ENCODE measurements at places on chromosomes 3 and 15.

DNA sequence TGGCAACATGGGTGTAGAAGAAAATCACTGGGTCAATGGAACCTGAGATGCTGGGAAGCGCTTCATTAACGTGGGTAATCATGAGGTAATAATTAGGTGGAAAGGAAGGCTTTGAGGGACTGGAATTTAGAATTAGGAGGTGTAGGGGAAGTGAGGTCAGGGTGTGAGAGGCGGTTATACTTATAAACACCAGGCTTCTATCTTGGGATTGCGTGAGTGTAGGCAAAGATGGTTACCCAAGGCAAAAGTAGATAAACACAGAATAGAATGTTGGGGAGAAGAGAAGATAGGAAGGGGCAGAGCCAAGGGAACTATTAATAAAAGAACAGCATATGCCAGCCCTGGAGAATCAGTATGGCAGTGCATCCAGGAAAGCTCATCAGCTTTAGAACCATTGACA lies 3.3 kb upstream of the AQP9 start:
- DNase-seq: no peak

GRCh38 chr3:168801794-168802193 lies 706.1 kb upstream of the GOLIM4 start:
- no peak for DNase-seq

DNA sequence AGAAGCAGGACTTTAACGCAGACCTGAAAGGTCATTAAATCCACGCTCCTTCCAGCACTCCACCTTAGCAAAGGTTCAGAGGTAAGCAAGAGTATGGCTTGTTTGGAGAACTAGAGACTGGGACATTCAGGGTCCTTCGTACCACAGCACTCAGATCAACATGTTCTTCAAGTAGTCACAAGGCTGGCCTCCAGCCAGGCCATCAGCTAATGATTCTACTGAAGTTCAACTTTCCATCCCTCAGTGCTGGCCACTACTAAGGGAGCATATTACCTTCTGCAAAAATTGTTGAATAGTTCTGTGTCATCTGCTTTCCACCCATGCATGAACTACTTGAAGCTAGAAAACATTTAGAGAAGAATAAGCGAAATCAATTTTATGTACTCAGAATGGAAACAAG lies 17.6 kb downstream of the CD200R1L start:
- DNase-seq: no peak

DNA sequence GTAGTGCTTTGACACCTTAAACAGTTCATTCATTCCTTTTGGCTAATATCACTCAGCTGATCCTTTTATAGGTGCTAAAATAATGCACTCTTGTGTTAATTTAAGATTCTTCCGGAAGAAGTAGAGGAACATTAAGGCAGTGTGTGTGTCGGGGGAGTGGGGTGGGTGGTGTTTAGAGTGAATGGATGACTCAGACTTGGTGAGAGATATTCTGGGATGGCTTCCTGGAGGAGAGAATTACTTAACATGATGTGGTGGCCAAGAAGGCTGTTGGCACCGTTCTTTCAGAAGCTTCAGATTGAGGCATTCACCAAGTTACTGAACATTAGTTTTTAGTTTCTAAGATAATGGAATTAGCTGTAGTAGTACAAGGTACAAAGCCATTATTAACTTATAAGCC lies 125.6 kb upstream of the ROPN1 start:
- DNase-seq: no peak

- no peak for DNase-seq
Observed at GRCh38 chr3:52299879-52300611, 12.4 kb downstream of the GLYCTK start.

GRCh38 chr15:48866141-48866563 lies 11.8 kb upstream of the EID1 start:
- DNase-seq: no peak

GRCh38 chr3:171354706-171355582 lies 105.3 kb downstream of the TNIK start:
- no peak for DNase-seq

- no peak for DNase-seq
Observed at GRCh38 chr3:12934431-12934830, 93.1 kb upstream of the RPL32 start.

DNA sequence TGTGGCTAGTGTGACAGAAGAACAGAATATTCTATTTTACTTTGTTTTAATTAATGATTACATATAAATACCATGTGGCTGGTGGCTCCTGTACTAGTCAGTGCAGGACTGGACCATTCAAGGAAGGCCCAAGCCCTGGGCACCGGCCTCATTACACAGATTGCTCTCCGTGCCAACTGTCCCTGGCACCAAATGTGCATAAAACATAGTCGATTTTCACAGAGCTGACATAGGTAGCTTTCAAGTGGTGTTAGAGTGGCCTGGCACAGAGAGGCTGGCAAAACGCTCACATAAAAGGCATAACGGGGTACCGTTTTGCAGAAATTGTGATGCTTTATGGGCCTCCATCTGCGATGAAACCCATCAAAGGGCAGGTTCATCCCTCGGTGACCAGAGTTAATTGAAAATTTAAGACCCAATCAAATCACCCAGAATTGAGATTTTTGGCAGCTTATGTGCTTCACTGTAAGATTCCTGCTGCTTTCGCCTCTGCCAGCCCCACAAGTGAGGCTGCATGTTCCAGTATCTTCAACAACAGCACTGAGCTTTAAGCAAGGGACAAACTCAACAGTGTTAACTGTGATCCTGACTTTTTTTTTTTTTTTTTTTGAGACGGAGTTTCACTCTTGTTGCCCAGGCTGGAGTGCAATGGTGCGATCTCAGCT lies 25.9 kb downstream of the RFTN1 start:
- no peak for DNase-seq

DNA sequence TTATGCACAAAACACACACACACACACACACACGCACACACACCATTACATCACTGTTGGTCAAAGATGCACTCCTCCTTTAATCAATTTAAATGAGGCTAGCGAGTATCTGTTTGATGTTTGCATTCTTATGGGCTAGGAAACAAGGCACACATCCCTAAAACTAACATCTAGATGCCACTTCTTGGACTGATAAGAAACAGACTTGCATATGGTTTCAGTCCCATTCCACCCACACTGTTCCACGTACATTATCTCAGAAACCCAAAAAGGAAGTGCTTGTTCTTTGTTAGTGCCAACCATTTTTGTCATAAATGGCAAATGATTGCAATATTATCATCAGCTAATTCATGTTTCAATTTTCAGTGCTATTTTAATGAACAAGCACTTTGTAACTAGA lies 69.5 kb downstream of the CCR1 start:
- DNase-seq: no peak

- DNase-seq: no peak
Observed at GRCh38 chr3:125220727-125221429, 8.3 kb upstream of the SLC12A8 start.

DNA sequence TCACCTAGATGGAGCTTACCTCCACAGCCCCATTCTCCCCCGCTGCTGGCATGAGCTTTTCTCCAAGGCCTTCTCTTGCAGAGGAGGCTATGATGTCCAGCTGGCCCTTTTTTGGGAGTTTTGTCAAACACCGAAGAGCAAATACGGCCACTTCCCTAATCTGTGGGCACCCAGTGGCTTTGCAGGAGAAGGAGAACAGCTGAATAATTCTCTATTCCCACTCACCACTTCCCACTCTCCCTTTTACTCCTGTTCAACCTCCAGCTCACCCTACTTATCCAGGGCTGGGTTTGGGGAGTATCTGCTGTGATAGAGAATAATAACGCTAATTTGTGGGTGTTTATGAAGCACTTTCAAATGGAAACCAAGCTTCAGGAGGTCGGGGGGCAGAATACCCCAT lies 93.0 kb downstream of the AAGAB start:
- no peak for DNase-seq

- DNase-seq: no peak
Observed at GRCh38 chr15:48318131-48318530, 13.1 kb upstream of the DUT start.

DNA sequence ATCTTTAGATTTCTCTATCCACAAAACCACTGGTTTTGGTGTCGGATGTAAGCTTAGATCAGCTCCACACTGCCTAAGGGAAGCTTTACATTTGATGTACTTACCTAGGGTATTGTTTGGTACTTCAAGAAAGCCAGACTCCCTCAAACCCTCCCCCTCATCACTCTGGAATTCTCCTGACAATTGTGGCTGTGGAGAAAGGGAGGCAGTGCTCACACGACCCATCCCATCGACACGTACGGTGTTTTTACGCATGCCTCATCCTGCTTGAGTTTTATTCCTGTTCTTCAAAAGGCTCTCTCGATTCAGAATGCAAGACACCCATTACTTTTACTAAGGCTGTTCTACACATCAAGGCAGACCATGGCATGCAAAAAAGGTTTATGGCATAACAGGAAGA lies 67.3 kb upstream of the ONECUT1 start:
- DNase-seq: no peak

- DNase-seq: no peak
Observed at GRCh38 chr15:101394654-101395053, 94.9 kb downstream of the PCSK6 start.

DNA sequence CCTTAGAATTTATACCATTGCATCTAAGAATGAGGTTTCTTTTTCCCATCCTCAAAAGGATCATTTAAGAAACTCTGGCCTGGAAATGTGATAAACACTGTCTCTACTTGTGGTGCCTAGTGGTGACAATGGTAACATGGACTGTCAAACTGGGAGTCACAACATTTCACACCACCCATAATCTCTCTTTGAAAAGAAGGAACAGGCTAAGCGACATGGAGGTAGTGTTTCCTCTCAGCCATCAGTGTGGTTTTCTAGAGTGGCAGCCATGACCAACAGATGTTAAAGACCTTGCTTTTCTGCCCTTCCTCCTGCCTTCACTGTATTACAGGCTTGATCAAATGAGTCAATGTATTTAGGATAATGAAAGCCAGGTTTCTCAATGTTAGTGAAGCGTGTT lies 283.1 kb upstream of the STAC start:
- no peak for DNase-seq

DNA sequence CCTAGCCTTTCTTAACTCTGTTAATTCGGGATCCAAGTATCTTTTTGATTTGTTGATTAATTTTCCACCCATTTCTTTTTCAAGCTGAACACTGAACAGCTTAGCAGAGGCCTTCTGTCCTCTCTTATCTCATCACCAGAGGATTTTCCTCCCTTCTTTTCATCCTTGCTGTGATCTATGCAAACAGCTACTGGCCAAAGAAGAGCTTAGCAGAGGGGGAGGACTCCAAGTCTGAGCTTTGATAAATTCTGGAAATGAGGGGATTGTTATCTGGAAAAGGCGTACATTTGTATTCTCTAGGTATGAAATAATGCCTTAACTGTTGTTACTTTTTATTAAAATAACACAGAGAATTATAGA lies 13.4 kb downstream of the DZIP3 start:
- no peak for DNase-seq

- DNase-seq: no peak
Observed at GRCh38 chr3:45043728-45044299, 17.7 kb downstream of the CLEC3B start.

DNA sequence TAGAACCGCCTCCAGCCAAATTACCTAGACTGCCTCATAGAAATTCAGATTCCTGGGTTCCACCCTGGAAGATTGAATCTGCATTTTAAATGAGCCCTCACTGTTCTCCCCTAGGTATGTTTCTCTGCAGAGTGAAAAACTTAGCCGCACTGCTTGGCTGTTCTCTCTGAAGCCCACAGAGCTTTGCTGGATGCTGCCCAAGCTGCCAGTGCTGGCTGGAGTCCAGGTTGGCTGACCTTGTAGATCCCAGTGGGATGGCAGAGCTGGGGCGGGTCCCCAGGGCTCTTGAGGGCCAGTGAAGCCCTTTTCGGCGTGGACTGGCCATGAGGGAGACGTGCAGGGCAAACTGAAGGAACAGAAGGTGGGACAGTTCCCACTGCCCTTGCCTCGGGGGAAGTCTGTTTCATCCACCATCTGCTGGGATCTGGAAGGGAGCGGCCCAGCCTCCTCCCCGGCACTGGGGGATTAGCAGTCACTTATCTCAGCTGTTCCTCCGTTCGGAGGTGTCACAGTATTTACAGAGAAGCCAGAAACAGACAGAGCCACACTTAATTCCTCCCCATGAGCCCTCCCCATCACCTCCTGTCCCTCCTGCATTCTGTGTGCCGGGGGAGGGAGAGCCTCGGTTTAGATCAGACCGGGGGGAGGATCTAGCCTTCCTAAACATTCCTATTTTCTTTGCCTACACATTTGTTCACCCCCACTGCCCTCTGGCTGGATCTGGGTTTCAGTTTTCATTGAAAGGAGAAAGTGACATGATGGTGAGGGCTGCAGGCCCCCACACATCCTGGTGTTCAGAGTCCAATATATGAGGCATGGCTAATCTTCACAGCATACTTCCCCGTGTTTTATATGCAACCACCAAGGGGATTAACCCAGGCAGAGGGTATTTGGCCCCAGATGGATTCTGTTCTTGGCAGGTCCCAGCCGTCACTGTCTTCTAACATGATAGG lies 4.1 kb upstream of the ACTC1 start:
- DNase-seq: no peak

GRCh38 chr3:193798051-193798450 lies 205.0 kb downstream of the OPA1 start:
- no peak for DNase-seq

DNA sequence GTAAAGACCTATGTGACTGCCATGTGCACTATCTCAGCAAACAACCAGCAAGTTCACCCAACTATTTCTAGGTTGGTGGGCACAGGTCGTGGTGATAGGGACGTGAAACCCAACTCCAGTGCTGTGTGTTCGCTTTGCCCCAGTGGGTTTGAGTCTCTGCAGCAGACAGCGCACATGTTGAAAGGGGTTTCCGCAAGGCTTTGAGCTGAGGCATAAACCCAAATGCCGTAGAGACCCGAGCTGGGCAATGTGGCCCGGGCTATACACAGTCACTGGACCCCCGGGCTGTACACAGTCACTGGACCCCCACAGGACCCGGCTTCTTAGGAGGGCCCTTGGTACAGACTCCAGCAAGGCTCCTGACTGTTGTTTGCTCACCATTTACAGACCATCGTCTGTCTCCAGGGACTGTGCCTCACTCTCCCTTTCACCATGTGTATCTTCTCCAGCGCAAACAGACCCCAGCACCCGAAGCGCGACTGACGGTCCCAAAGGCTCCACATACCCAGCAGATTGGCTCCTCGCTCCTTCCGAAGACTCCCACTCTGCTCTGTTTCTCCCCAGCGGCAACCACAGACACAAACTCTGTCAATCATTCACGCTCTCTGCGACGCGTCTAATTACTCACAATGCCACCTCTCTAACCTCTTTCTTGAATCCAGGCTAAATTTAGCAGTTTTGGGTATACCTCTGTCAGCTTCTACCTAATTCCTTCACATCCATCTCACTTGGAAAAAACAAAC lies 31.2 kb downstream of the PCSK6 start:
- DNase-seq: no peak

DNA sequence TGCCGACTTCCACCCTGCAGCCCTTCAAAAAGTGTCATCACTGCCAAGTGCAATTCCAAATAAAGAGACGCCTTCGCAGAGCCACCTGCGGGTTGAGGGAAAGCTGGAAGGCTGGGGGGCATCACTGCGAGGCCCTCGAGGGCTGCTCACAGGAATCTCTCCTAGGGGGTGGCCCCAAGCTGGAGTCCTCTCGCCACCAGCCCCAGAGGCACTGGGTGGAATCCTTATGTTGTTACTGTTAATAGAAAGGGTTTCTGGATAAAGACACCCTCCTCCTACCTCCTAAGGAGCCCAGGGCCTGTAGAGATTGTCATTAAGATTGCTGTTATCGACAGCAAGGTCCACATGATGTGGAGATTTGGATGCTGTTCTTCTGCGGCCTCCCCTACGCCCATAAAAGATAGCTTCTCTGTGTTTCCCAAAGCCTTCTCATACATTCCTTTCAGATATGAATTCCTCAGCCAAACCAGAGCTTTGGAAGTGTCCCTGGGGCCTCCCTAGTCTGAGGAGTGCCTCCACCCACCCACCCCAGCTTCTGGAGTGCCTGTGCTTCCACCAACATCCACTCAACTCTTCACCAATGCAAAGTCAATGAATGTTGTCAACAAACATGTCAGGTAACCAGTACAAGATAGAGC lies 512.7 kb downstream of the SHQ1 start:
- DNase-seq: no peak

Data from HT-29 (cell line).